H9 (cell line): ENCODE measurements at places on chromosomes 7 and 10.
A peak's percentile ranks its signal among the peaks of the same experiment; 100 is the strongest.

DNA sequence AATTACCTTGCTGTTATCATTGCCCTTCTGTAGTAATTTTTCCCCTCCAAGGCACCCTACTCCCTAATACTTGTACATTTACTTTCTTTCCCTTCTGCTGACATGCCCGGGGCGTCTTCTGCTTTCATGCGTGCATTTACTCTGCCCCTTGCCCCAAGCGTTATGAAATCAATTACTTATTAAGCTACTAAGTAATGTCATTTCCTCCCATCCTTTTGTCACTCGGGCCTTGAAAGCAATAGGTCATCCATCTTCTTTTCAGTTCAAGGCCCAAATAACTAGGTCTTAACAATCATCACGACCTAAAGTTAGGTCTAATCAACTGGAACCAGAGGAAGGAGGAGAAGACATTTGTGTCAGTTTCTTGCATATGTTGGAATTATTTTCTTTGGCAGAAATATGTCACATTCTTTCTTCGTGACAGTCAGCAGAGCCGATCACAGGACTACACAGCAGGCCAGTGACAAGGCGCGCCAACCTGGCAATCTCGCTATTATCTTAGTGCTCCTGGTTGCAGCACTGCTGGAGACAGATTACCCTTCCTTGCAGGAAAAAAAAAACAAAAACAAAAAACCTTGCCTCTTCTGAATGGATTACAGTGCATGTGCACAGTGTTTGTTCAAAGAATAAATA is 179.2 kb downstream of the RELN start:
- DNase-seq = no peak

DNA sequence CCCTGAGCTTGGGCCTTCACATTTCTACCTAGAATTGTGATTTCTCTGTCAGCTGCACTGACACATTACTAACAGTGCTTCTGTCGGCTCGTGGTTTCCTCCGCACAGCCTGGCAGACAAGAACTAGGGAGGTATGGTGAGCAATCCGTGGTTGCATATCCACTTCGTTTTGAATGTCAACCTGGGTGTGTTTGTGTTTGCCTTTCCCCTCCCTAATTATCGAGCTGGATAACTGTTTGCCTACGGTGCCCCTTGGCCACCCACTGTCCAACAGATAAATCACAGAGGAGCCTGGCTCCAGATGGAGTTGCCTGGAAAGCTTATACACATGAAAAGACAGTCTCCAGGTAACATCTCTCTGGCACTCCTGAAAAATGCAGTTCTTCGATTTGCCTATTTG is 228.8 kb downstream of the TRIL start:
- no peak for DNase-seq

DNA sequence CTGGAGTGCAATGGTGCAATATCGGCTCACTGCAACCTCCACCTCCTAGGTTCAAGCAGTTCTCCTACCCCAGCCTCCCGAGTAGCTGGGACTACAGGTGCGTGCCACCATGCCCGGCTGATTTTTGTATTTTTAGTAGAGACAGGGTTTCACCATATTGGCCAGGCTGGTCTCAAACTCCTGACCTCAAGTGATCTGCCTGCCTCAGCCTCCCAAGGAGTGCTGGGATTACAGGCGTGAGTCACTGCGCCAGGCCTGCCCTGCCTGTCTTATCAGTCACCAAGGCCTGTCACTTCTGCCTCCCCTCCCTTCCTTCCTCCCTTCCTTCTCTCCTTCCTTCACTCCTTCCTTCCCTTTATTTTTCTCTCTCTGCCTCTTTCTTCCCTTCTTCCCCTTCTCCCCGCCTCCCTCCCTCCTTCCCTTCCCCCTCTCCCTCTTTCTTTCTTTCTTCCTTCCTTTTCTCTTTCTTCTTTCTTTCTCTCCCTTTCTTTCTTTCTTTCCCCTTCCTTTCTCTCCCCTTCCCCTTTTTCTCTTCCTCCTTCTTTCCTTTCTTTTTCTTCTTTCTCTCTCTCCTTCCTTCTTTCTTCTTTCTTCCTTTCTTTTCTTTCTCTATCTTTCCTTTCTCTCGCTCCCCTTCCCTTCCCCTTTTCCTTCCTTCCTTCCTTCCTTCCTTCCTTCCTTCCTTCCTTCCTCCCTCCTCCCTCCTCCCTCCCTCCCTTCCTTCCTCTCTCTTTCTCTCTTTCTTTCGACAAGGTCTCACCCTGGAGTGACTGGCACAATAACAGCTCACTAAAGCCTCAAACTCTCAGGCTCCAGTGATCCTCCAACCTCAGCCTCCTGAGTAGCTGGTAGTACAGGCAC is 3.1 kb upstream of the ST7 start:
- no peak for DNase-seq

- DNase-seq = no peak
Observed at GRCh38 chr10:5775685-5776084, 37.5 kb downstream of the GDI2 start.

DNA sequence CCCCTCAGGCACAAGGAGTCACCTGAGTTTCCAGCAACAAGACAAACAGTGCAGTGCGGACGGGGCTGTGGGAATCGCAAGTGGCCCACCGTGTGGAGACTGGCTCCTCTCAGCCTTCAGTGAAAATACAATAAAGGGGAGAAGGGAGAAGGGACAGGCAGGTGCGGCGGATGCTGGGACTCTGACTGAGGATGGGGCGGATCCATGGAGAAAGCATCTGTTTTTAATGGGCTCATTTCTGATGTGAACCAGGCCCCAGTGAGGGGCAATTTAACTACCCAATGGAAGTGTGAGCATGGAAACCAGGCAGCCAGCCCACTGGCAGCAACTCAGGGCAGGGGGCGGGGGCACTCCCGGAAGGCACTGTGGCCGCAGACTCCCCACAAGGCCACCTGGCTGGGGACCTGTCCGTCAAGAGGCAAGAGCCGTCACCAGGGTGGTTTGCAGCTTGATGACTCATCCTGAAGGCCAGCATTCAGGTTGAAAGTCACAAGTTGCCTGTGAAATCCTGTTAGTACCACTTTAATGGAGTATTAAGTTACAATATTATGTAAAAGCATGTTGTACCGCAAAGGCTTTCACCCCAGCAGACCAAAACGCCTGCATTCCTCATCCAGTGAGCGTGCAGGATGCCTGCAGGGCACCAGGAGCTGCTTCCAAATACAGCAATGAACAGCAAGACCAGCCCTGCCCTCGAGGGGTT is 476.4 kb downstream of the PTPRN2 start:
- peak; percentile 89 for DNase-seq

- no peak for DNase-seq
Observed at GRCh38 chr10:59829024-59829423, 75.8 kb upstream of the MRLN start.

DNA sequence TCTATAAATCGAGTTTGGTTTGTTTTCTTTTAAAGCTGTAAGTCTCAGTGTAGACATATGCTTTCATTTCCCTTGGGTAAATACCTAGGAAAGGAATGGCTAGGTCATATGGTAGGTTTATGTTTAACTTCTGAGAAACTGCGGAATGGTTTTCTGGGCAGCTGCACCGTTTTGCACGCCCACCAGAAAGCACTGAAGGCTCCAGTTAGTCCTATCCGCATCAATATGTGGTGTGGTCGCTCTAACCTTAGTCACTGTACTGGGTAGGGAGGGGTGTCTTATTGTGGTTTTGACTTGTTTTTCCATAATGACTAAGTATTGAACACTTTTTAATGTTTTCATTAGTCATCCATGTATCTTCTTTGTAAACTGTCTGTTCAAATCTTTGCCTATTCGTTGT is 279.5 kb upstream of the AKR1E2 start:
- no peak for DNase-seq

GRCh38 chr7:5284304-5285281 is 1.9 kb downstream of the SLC29A4 start:
- peak; percentile 87 for DNase-seq
